ENCODE measurements at places on chromosomes 13 and 19.

DNA sequence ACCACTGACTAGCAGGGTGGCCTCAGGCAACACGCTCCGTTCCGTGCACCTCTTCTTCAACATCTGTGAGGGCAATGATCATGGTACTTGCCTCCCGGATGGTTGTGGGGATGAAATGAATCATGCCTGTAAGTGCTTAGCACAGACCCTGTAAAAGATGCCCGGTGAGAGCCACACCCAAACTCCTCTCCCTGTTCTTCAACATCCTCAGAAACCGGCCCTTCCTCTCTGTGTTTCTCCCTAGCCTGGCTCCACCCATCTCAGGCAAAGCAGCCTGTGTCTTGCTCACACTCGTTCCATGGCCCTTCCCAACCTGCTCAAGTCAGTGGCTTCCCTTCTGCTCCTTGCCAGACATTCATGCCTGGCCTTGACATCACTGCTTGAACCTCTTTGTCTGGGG lies 5.8 kb upstream of the DMKN start:
- DNase-seq = no peak

DNA sequence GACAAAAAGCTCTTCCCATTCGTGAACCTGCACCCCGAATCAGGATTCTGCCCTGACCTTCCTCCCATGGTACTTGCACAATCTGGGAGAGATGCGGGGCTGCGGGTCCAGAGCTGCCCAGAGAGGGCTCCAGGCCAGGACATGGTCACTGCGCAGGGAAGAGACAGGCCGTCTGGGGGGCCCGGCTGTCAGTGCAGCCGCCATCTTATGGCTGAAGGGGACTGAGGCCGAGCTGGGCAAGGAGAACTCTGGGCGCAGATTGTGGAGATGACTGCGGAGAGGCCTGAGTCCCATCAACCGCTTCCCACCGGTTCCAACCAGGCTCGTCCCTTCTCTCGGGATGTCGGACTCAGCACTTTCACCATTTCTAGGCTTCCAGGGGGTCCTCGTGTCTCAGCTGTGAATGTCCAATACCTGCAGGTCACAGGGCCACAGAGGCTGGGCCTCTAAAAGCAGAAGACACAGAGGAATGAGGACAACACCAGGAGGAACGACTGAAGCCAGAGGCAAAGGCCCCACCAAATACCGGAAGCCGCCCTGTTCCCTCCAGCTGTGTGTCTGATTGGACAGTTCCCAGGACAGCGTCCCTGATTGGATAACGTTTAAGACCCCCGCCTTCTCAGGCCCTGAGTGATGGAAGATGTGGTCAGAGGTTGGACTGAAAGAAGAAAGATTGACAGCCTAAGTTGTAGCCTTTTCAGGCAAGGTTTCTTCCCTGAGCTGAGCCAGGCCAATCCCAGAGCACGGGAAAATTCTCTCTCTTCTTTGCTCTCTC lies 117.1 kb upstream of the ZNF91 start:
- DNase-seq = no peak

DNA sequence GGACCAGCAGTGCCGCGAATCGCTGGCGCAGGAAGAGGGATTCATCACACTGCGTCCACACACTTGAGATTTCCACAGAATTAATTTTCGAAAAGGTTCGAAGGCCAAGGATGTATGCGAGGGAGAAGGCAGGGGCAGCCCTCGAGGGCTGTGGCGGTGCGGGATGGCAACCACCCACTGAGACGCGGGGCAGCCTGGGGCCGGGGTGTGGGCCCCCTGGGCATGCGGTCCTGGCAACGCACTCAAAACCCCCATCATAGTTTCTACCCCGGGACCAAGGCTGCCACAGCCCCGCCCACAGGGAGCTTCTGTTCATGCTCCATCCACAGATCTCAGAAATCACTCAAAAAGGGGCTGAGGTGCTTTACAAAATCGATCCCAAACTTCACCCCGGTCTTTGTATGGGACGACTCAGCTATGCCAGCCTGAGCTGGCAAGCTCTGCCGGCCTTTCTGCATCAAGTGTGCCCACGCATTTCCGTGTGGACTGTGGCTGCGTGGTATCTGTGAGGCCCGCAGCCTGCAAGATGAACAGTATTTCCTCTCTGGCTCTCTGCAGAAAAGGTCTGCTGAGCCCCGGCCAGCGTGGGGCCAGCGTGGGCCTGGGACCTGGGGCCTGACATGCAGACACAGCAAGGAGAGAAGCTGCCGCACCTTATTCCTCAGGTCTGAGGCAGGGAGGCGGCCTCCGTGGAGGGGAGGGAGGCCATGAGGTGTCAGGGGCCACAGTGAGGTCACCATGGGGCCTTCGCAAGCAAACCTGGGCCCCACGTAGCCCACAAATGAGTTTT lies 19.2 kb downstream of the ZNF787 start:
- DNase-seq = no peak

GRCh38 chr13:75175575-75175974 lies 306.4 kb downstream of the TBC1D4 start:
- no peak for DNase-seq

DNA sequence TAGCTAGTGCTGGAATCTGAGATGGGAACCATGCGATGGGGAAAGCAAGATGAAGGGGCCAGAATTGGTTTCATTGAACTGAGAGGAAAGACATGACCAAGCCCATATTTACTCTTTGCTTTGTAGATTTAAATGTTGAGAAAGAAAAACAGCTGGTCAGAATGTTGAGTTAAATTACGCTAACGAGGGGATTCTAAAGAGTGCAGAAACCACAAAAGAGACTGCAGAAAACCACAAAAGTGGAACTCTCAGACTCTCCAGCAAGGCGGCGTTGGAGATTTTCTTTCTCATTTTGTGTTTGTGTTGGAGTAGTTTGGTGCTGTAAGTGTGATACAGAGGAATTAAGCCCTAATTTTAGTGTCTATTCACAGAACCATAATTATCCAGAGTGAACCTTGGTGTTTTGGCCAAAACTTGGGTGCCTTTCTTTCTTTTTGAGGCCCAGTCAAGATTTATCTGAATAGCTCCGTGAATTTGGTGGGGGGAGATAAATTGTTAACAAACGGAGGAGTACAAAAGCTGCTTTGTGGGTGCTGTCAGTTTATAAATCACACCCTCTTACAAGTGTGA lies 26.3 kb downstream of the SAE1 start:
- no peak for DNase-seq

Data from psoas muscle (tissue), 8 donors.